ENCODE measurements at places on chromosomes 12 and 14.

GRCh38 chr14:104574536-104574935 is 5.0 kb upstream of the C14orf180 start:
- DNase-seq: no peak

GRCh38 chr12:53502331-53502730 is 1.2 kb downstream of the TARBP2 start:
- DNase-seq: no peak

- DNase-seq: no peak
Measured at GRCh38 chr12:121093487-121093891, 39.2 kb upstream of the P2RX7 start.

GRCh38 chr14:103699901-103700752 is 15.1 kb downstream of the XRCC3 start:
- DNase-seq: no peak

- DNase-seq: no peak
Measured at GRCh38 chr12:1080520-1081223, 89.6 kb downstream of the ERC1 start.

DNA sequence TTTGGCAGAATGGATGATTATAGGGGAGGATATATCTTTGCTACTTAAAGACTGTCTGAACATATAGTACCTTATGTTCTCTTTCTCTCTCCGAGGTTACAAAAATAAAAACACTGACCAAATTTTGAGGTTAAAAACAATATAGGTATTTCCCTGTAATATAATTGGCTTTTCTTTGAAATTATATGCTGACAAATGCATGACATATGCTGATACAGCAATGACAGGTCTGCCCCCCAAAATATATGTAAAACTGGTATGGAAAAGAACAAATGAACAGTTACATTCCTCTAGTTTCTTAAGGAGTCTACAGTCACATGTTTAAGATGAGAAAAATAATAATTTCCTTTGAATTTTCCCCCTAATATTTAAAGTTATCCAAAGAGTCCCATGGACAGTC is 405.7 kb downstream of the SOX5 start:
- no peak for DNase-seq
